ENCODE measurements at places on chromosomes 6 and 20.

- DNase-seq = no peak
Observed at GRCh38 chr20:18991012-18991411, 177.4 kb downstream of the SCP2D1 start.

DNA sequence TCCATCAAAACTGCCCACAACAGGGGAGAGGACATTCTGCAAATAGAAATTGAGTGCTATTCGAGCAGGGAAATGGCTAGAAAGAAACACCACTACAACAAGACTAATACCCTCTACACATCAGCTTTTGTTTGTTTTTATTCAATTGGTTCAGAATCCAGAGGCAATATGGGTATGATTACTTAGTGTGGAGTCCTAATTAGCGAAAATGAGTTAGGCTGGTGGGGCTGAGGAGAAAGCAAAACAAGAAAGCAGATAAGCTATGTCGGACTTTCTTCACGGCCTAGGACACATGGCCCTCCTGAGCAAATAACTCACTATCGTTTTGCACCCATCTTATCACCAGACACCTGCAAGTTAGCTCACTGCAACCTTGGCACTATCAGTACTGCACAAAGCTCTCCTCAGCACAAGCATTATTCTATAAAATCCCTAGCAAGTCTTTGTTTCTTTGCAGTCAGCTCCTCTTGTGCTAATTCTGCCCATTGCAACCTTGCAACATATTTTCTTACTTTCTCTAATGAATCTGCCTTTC lies 31.3 kb upstream of the SH3BGRL2 start:
- DNase-seq = no peak

DNA sequence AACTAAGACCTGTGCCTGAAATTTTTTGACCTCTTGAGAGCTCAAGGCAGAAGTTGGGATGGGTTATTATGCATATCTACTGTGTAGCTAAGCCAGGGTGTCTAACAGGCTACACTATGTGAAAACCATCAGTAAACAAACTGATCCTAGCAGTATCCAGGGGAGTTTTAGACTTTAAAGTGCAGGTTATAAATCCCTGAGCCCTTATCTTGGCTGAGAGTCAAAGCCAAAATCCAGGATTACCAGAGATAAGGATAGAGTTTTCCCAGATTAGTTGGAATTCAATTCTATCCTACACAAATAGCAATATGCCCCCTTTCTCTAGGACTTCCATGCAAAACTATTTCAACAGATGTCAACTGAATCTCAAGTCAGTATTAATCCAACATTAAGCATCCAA lies 1229.7 kb downstream of the GRIK2 start:
- no peak for DNase-seq

DNA sequence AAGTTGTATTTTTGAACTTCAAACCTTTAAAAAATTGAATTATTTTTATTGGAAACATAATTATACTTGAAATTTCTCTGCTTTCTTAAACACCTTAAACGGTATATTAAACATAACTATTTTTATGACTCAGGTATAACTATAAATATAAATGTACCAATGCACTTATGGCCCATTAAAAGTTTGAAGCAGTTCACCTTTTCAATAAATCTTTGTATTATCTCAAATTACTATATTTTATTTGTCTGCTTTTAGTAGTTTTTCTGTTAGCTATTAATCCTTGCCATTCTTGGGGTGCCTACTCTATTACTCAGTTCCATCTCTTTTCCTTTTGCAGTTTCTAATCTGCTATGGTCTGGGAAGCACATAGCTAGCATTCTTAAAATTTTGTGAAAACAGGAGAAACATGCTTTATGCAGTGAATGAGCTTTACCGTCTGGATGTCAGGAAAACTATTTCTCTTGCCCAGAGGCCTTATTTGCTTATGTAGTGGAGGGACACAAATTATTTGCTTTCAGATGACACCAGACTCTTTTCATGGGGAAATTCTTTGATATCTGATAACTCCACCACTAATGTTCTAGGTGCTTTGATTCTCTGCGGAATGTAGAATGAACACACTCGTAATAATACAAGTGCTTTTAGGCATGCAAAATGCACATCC lies 378.9 kb upstream of the CITED2 start:
- no peak for DNase-seq

DNA sequence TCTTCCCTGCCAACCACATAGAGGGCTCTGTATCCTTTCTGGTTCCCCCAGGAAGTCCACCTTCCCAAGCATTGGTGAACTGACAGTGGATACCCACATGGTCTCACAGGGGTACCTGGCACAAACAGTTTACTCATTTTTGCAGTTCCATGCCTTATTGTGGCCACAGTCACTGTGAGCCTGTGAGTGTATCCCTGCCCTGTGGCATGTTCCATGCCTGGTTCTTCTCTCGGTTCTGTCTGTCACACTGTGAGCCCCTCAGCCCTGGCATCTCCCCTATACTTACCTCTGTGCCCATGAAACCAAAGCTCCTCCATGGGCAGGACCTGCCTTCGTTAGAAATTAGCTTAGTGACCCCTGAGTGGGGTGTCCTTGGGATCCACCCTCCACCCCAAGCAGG lies 107.8 kb downstream of the TOX2 start:
- no peak for DNase-seq

DNA sequence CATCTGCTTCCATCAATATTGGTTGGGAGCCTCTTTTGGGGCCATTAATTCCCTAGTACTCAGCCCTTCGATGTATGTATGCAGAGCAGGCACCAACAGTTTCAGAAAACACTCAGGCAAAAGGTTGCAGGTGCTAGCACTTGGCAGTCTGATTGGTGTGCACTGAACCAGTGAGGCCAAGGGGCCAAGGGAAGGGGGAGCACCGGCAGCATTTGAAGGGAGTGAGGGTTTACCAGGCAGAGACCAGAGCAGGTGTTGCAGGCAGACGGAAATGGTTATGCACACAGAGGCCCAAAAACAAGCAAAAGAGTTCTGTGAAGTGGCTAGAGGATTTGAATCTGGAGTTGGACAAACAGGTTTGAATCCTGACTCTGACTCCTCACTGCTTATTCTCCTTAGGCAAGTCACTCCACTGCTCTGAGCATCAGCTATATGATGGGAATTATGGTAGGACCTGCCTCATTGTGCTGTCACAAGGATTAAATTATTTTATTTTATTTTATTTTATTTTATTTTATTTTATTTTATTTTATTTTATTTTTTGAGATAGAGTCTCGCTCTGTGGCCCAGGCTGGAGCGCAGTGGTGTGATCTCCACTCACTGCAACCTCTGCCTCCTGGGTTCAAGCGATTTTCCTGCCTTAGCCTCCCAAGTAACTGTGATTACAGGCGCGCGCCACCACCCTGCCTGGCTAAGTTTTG lies 58.1 kb upstream of the SHLD1 start:
- peak; percentile 100 for DNase-seq
